ENCODE measurements at places on chromosomes 16 and 17.

- DNase-seq = no peak
These were observed 4.7 kb downstream of the LPCAT2 start for GRCh38 chr16:55513616-55514015.

DNA sequence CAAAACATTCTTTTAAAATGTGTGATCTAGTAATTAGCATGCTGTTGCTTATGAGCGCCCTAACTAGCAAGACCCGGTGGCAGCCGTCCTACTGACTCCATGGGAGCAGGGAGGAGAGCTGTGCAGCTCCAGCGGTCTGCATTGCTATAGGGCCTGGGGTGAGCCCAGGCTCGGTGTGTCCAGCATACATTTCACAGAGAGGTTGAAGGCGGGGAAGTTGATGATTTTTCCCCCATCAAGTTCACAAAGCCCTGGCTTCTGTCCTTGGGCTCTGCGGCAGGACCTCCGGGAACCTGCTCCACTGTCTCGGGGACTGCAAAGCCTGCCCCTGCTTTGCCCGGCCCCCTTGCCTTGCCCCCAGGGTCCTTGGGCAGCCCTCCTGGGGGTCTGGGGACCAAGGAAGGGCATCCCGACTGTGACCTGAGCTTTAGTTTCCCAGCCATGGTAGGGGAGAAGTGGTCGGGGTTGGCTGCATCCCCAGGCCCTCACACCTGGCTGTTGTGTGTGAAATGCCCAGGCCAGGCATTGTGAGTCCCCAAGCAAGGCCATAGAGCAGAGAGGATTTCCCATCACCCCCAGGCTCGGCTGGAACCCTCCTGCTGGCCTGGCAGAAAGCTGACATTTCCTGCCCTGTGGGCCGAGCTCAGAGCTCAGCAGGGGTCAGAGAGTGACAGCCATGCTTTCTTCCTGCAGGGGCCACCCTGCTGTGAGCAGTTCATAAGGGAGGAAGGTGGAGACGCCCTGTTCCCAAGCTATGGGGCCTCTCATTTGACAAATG lies 24.8 kb downstream of the KCNJ12 start:
- no peak for DNase-seq

GRCh38 chr16:52953215-52953614 lies 99.5 kb downstream of the CHD9NB start:
- DNase-seq = no peak

GRCh38 chr16:89273741-89274472 lies 56.4 kb downstream of the ZNF778 start:
- DNase-seq = no peak

DNA sequence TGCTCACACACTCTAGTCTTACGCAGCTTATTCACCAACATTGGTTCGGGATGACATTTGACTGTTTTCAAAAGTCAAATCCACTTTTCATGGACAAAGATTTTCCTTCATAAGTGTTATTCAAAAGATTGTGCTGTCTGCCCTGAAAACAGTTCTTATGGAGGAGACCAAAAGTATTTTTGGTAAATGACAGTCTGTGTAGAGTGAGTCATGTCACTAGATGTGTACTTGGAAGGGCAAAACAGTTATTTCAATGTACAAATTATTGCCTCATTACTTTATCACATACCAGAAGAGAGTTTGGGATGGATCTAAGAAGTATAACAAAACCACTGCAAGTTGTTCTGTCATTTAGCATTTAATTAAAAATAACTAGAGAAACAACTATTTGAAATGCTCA lies 265.6 kb downstream of the CDH13 start:
- DNase-seq = no peak

DNA sequence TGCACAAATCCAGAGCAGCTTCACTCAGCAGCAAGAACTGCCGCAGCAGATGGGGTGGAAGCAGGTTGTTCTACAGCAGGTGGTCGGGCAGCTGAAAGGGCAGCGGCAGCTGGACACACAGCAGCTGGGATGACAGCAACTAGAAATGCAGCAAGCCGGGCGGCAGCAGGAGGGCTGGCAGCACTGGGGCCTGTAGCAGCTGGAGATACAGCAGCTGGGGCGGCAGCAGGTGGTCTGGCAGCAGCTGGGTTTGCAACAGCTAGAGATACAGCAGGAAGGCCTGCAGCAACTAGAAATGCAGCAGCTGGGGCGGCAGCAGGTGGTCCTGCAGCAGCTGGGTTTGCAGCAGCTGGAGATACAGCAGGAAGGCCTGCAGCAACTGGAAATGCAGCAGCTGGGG lies 460 bp downstream of the KRTAP4-3 start:
- DNase-seq = no peak
